ENCODE measurements at places on chromosomes 6 and 20. TPM values are rescaled to one million over a fixed set of nuclear protein-coding genes. Genes with fewer than 3 reads are reported as not detected.

Gene CITED2
- 132 TPM for total RNA-seq

Gene RRBP1
- total RNA-seq, result 78.7 TPM

Gene OR2H1
- total RNA-seq, result not detected

Gene CEP85L
- 2.8 TPM for total RNA-seq

Gene SLC17A5
- 31.2 TPM for total RNA-seq

Gene CASP8AP2
- total RNA-seq, result 9.7 TPM

GRCh38 chr20:4866429-4866828 is 134.9 kb downstream of the SLC23A2 start:
- no peak for DNase-seq

GRCh38 chr6:47669684-47670513 is 28.5 kb upstream of the ADGRF4 start:
- DNase-seq, result peak; percentile 94

DNA sequence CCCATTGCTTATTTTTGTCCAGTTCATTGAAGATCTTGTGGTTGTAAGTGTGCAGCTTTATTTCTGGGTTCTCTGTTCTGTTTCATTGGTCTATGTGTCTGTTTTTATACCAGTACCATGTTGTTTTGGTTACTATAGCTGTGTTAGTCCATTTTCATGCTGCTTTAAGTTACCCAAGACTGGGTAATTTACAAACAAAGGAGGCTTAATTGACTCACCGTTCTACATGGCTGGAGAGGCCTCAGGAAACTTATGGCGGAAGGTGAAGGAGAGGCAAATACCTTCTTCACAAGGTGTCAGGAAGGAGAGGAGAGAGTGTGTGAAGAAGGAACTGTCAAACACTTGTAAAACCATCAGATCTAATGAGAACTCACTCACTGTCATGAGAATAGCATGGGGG is 29.9 kb upstream of the FERMT1 start:
- no peak for DNase-seq

DNA sequence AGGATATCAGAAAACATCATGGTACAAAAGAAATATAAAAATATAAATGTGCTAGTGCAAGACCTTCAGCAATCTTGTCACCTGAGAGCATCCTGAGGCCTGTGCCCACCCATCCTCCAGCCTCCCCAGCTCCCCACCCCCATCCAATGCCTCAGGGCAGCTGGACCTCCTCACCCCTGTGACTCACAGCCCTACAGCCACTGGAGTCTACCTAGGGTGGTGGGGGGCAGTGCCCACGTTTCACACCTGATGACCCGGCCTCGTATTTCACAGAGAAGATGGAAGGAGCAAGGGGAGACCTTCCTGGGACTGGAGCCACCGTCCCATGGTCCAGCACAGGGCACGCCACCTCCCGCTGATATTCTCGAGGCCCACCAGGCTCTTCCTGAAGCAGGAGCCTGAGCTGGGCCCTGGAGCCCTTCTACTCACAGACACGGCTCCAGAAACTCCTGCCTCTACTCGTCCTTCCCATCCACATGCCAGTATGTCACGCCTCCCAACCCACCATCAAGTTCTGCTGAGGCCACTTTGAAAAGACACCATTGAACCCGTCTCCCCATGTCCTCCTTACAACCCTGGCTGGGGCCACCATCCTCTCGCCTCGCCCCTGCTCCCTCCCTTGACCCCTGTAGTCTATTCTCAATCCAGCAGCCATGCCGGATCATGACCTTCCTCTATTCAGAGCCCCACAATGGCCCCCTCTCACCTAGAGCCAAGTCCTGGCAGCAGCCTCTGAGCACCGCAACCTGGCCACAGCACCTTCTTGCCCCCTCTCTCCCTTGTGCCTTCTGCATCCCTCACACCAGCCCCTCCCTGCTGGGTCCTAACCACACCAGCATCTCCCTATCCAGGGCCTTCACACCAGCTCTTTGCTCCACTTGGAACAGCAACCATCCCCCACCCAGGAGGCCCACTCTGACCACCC is 13.3 kb downstream of the APMAP start:
- no peak for DNase-seq

DNA sequence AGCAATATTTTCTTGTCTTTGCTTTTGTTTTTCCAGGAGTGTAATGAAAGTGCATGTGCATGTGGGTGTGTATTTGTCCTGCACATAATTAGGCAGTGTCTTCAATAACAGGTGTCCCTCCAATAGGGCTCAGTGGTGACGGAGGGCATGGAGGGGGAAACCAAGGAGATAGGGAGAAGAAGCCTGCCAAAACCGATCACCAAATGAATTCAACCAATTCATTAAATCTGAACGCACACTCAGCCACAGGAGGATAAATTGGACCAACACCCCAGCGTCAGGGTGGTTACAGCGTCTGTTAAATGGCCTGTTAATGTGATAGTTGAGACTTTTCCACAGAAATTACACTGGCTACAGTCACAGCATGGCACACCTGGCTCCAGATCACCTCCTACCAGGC is 527.6 kb downstream of the CD83 start:
- no peak for DNase-seq

- DNase-seq, result no peak
Measured at GRCh38 chr6:169263836-169264608, 10.4 kb upstream of the THBS2 start.

DNA sequence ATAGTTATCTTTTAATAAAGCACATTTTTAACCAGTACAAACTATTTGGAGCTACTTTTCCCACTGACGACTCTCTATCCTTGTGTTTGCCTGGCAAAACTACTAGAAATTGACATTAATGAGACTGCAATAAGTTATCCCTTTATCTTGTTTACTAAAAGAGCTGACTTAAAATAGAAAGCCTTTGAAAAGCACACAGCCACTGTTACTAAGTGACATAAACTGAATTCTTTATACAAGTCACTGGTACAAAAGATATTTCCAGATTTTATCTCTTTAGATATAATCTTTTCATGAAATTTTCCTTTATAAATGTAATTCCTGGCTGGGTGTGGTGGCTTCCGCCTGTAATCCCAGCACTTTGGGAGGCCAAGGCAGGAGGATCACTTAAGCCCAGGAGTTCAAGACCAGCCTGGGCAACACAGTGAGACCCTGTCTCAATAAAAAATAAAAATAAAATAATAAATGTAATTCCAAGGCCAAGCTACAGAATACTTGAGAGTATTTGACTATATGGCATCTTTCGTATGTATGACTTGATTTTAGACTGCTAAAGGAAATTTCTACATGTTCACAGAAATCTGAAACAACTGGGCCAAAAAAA is 9.5 kb downstream of the MBOAT1 start:
- peak; percentile 44 for DNase-seq

DNA sequence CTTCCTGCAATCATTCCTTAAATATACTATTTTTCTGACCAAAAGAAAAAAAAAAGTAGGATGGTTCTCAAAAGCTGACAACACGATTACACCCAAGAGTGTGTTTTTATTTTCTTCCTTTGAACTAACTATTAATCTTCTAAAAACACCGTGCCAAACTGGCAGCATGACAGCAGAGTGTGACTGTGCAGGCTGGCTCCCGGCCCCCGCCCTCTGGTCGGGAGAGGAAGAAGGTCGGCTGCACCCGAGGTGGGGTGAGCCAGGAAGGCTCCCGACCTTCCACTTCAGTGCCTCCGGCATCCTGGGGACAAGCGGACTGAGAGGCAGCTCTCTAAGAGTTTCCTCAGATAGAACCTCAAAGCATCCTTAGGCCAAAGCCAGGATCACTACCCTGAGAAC is 29.2 kb downstream of the SLC22A23 start:
- DNase-seq, result peak; percentile 63

DNA sequence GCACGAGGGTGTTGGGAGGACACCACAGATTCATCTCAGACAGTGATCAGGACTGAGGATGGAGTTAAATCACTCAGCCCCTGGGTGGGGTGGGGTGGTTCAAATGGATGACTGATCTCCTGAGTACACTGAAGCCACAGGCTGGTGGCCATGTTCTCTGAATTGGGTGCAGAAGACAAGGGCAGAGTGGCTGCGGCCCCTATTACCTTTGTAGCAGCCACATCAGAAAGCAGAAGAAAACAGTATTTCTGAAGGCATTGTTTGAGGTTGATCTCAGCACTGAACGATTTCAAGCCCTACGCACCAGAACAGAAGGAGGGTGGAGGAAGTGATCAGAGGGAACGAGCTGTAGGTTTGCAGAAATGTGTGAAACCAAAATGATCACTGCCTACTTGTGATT is 71.6 kb downstream of the SH3BGRL2 start:
- DNase-seq, result no peak

DNA sequence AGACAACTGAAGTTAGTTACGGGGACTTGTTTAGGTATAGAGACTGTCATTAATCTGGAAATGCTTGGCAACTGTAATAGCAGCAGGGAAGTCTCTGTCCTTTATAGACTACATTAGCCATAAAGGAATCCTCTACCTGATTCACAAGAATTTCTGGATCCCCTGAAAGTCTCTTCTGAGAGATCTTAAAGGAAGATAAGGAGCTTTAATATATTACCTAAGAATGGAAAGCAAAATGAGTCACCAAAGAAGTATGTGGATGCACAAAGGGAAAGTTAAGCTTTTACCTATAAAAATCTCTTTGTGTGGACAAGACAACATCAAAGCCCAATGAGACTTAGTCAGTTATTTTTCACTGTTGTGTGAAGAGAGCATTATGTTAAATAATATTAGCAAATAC is 92.2 kb upstream of the RSPO3 start:
- DNase-seq, result peak; percentile 78

DNA sequence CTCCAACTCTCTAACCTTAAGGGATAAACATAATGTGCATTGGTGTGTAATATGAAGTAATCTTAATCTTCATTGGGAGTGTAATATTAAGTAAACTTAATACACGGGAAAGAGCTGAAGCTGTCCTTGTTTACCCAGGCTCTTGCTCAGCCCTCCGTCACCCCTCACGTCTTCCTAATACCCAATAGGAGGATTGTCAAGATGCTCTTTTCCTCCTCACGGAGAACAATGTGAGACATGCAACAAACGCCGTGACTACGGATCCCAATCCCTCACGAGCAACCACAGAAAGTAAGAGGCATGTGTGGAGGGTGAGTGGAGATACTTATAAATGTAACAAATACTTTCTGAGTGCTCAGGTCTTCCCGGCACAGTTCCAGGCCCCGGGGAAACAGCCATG is 11.0 kb downstream of the KIF16B start:
- DNase-seq, result no peak

GRCh38 chr20:15342991-15343523 is 1005.6 kb upstream of the FLRT3 start:
- DNase-seq, result no peak

GRCh38 chr20:8187740-8188139 is 55.7 kb downstream of the PLCB1 start:
- DNase-seq, result no peak

GRCh38 chr6:134920422-134920821 is 29.5 kb downstream of the ALDH8A1 start:
- no peak for DNase-seq

GRCh38 chr6:13139119-13139518 is 189.2 kb downstream of the TBC1D7 start:
- DNase-seq, result no peak

DNA sequence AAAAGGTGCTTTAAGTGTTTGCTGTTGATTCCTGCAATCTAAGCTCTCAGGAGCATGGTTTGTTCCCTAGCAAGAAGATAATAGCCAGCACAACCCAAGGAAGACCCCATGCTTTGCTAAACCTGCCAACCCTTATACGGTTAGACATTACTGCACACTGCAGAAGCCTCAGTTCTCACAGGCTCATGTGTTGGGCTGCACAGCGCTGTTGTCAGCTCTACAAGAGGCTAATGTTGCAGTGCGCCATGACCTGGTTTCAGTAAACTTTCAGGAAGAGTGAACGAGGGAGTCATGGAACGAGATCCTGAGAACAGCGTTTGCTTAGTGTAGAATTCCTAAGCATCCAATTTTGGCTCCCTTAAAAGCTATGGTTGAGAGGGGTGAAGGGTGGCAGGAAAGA is 218.5 kb downstream of the ARHGAP18 start:
- no peak for DNase-seq

DNA sequence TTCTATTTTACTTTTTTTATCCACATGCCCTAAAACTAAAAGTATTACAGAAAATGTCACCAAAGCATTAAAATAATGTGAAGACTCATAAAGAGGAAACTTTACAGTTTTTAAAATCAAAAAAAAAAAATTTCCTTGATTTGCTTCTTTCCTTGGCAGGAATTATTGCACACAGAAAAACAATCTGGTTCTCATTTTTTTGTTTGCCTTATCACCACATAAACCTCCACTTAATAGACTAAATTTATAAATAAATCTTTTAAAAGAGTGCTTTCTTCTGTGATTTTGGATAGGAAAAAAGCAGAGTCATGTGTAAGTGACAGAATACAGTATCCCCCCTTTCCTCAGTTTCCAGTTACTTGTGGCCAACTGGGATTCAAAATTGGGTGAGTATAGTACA is 695.1 kb upstream of the CITED2 start:
- DNase-seq, result no peak

DNA sequence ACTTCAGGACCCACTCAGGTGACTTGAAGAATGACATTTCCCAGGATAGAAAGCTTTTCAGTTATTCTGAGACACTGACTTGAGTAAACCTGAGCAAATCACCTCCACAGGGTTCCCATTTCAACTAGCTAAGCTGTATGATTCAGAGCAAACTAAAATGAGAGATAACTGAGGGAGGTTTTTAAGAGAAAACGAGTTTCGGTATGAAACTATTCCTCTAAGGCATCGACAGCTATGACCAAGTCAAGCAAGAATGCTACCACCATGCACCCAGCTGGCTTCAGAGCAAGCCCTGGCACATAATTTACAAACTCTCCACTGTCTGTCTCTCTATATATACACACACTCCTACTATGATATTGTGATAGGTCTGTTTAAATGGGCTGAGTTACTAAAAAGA is 75.4 kb downstream of the PERP start:
- no peak for DNase-seq

- DNase-seq, result no peak
Measured at GRCh38 chr20:3459881-3460307, 10.9 kb upstream of the ATRN start.

All from Caki2 (cell line).